ENCODE measurements at places on chromosomes 4 and X. TPM values are rescaled to one million over a fixed set of nuclear protein-coding genes. Genes with fewer than 3 reads are reported as not detected.

Gene MAGEC1
- total RNA-seq = not detected

Gene ABCD1
- 24.3 TPM for total RNA-seq

Gene KDR
- 27.1 TPM for total RNA-seq

Gene POU3F4
- total RNA-seq = not detected

Gene ARHGAP36
- not detected for total RNA-seq

Gene PWWP3B
- total RNA-seq = 0.21 TPM

DNA sequence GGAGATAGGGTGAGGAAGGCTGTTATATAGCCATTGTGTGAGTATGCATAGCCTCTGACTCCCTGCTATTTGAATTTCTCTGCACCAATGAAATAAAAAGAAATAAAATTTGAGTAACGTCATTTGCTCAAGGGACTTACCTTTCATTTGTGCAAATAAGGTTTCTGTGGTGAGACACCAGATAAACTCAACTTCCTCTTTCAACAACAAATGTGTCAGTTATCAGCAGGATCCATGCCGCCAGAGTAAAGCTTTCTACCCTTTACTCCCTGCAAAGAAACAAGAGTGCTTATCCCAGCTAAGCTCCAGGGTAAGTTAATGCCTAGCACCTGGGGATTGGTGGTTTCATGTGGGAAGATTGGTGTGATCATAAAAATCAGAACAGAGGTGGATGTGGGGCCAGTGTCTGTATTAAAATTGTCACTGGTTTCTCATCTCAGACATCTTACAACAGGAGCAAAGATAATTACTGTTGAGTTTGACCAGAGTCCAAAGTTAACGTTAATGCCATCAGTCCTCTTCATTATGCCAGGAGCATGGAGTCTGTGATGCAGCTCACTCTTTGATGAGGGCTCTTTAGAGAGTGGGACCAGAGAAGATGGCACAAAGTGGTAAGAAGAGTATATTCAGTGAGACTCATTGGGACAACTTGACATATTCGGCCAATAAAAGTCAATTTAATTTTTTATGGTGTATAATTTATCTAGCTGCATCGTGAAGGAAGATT is at the start of gene P2RY10:
Gene P2RY10, plus strand, starts transcription at position 206 of the 727 bp plus-strand sequence. CDS start 15,130 bp downstream, outside the sequence.
- DNase-seq = no peak

DNA sequence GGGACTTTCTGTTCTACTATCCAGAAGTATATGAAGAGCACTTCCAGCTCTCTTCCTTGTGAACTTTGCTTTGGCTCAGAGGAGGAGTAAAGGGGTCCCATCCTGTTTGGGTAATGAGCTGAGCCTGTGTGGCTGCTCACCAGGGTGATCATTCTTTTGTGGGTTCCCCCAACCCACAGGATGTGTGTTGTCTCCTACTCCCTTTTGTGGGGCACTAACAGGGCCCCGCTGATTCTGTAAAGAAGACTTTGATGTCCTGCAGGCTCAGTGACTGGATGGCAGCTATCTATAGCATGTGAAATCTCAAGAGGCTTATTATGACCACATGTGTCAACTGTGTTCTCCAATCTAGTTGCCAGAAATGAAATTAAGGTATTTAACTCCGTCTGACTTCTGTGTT is 40.8 kb downstream of the ZNF518B start:
- no peak for DNase-seq

DNA sequence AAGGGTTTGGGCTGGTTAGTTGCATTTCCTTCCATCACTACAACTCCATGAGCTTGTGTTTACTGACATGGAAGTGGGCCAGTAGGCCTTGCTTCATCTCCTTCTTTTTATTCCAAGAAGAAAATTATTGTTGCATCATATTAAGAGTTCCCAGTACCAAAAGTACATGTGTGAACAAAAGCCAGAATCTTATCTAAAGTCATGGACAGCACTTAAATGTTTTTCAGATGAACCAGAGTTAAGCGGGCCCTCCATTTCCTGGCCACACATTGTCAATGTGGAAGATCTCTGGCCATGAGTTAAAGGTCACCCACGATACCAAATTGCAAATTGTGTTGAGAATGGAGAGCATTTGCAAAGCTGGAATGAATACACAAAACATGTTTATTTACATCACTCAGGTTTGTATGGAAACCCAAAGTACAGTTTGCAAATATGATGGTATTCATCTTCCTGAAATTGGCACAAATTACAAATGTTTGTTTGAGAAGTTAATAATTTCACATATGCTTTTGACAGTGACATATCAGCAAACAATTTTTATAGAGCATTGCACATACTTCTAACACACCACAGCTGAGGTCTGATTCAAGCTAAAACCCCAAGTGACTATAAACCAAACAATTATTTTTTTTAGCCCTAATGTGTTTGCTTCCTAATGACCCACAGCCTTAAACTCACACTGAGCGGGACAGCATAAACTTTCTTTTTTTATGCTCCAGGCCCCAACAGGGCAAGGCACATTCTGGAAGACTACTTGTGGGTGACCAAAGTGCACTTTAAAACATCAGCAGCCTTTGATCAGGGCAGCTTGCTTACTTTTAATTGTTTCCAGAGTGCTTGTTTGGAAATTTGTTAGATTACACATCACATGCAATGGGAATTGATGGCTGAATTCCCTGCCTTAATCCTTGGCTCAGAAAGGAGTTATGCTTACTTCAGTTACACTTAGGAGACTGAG is 502.9 kb upstream of the SLIT2 start:
- DNase-seq = no peak

GRCh38 chr4:48172651-48173050 is 38.6 kb upstream of the TXK start:
- DNase-seq = no peak

GRCh38 chr4:108361886-108362285 is 193.2 kb upstream of the LEF1 start:
- no peak for DNase-seq

GRCh38 chr4:19402581-19403065 is 849.1 kb upstream of the SLIT2 start:
- no peak for DNase-seq

DNA sequence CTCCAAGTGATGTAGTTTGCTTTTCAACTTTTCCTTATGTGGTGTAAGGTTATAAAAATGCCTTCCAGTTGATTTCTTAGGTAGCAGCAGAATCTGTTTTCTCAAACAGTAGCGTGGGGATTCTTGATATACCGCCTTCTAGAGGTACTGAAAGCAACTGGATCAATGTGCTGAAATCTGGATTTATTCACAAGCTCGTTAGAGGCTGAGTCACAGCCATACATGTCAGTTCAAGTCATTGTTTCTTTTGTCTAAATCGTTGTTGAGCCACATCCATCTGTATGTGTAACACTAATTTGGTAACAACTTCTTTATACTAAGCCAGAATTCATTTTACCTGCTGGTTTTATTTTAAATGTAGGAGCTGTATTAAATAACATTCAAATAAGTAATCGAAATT is 200.0 kb upstream of the MAD2L1 start:
- DNase-seq = no peak

DNA sequence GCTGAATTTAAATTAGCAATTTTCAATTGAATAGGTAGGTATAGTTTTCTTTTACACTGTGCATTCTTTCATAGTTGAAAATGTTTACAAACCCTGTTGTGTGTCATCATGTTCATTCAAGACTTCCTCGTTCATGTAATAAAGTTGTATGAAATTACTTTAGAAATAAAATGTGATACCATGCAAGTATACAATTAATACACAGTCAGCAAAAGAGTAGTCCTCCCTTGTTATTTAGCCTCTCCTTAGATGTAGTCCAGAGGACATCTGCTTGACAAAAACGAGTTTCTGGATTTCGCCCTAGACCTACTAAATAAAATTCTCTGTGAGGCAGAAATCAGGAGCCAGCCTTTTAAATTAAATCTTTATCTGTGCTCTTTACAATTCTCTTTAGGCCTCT is 231.6 kb downstream of the CXXC4 start:
- no peak for DNase-seq

DNA sequence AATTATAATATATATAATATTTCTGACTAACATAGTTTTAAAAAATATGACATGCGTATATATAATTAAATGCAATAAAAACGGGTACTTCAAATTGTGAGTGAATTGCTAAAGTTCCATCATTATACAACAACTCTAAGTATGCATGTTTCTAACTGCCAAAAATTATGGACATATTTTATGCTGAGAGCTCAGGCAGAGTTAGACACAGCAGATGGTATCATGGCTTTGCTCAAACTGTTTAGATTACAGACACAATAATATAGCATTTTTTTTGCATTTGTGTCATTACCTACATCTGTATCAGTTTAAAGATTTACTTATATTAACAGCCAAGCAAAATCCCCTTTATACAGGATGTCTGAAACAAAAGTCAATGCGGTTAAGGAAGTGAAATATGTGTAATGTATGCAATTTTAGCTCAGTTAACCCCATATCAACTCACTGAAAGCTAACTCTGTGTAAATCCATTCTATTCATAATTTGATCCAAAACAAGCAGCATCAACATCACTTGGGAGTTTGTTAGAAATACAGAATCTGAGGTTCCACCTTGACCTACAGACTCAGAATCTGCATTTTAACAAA is 119.1 kb upstream of the CNKSR2 start:
- no peak for DNase-seq
